Activated T-cell treated with anti-CD3 and anti-CD28 coated beads for 48 hours (primary cell): ENCODE measurements at places on chromosomes 7 and 10.
A peak's percentile ranks its signal among the peaks of the same experiment; 100 is the strongest.

DNA sequence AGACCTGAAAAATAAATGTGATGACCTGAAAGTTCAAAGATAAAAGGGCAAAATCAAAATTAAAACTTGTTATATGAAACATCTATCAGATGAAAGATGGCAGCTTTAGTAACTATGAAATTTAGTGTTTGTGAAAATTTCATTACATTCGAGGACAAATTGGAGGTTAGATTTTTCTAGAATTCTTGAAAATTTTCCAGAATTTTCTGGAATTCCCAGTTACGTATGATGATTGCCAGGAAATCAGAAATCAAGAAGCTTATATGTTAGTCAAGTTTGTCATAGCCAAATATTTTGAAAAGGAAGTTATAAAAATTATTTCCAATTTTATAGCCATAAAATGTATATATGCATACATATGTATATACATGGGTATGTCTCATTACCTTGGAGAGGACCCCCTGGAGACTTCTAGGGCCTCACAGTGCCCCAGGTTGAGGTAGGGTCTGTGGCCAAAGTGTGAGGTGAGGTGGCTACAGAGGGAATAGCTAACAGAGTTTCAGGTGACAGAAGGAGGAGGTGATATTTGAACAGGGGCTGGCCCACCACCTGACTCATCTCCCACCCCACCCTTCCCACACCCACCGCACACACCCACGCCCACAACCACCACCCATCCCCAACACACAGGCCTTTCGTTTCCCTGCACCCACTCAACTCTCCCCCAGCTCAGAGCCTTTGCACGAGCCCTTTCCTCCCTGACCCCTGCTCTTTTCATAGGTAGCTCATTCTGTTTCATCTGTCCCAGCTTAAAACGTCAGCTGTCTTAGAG lies 21.5 kb downstream of the C10orf105 start:
- peak; percentile 40 for DNase-seq

- DNase-seq = no peak
These were observed 891.9 kb upstream of the MBL2 start for GRCh38 chr10:53664282-53665019.

DNA sequence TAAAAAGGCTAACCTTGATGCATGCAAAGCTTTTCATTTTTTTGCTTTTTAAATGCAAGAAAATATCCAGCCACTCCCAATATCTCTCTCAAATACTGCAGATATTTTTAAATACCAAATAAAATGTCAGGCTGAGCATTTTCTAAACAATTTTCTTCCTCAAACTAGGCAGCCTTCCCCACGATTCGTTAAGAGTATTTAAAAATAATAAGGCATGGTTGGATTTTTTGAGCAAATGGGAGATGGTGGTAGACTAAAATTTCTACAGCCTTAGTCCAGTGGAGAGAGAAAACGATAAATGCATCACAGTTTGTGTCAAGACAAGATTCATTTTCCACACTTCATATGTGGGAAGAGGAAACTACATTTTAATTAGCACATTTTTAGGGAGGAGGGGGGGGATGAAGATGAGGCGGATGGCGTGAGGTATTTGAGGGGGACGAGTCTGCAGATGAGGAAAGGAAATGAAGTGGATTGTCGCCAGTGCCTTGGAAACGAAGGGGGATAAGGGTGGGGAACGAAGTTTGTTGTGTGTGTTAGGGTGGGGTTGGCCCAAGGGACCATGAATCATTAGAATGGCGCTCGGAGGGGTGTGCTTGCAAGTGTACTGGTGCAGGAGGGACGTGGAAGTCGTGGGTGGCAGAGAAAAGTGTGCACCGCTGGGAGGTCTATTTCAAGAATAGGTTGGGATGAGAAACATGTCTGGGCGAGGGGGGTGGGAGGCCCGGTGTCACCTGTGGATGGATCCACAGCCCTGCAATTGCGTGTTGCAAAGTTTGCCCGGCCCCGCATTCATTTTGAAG lies 1.2 kb upstream of the ADD3 start:
- DNase-seq = no peak

DNA sequence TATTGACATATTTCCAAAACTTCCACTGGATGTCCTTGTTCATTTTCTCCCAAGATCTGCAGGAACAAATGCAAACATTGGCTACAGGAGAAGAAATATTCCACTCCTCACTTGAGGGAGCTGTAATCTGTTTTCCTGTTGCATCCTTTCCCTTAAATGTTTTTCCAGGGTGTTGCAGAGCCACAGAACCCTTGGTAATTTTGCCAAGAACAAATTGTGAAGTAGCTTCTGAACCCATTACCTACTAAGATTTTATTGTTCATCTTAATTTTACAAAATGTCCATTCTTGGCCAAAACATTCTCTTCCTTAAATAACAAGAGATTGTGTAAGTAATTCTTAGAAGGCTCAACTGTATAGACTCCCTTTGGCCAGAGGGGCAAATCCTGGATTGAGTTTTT lies 177.0 kb downstream of the GNAT3 start:
- no peak for DNase-seq

DNA sequence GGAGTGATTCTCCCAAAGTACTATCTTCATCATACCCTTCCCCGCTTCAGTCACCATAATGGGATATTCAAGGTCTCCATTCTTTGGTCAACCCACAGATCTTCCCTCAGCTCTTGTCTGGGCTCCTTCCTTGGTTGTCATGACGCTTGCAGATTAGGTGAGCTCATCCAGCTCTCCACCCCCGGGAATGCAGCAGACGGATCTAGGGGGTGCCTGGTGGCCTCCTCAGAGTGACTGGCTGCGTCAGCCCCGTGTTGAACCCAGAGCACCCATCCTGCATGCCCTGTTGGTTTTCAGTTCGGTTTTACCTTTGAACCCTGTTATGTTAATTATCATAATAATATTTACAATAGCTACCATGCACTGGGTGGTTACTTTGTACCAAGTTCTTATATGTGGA lies 6.4 kb downstream of the NEURL1 start:
- DNase-seq = no peak

- DNase-seq = no peak
These were observed 166.3 kb downstream of the ZMYND11 start for GRCh38 chr10:301536-301935.

- no peak for DNase-seq
These were observed 158.2 kb downstream of the CELF2 start for GRCh38 chr10:11175823-11176243.
